ENCODE measurements at places on chromosomes 6 and 20. TPM values are rescaled to one million over a fixed set of nuclear protein-coding genes. Genes with fewer than 3 reads are reported as not detected.
A peak's percentile ranks its signal among the peaks of the same experiment; 100 is the strongest.

- no peak for DNase-seq
These were observed at the start of gene NKX2-4 for GRCh38 chr20:21397341-21398108. Gene NKX2-4, minus strand, starts transcription at chr20:21397526. Its CDS starts 127 bp downstream, at chr20:21397399.

DNA sequence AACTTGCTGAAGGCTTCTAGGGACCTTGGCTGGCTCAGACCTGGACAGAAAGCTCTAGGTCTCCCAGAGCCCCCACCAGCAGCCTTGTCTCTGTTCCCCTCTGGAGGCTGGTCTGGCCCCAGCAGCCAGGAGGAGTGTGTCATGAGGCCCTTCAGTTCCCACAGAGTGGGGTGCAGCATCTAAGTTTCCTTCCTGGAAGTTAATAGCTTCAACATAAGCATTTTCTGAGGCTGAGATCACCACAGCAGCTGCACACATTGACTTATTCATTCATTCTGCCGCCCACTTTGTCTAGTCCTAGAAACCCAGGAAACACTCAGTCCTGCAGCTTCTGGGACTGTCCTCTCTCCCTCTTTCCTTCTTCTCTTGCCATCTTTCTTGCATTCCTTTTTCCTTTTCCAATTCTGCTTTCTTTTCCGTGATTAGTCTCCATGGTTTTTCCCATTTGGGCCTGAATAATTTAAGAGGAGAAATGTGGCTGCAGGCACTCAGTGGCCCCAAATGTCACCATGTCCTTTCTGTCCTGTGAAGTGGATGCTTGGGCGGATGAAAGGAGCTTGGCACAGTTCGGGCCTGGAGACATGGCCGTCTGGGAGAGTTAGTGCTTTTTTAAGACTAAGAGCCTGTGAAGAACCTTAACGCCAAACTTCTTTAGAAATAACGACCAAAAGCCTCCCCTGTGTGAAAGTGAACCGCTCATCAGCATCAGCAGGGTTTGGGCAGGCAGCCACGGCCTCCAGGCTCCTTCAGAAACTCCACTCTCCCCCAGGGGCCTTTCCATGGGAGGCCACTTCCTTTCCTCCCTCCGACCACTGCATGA lies 31.0 kb upstream of the PCMTD2 start:
- no peak for DNase-seq

DNA sequence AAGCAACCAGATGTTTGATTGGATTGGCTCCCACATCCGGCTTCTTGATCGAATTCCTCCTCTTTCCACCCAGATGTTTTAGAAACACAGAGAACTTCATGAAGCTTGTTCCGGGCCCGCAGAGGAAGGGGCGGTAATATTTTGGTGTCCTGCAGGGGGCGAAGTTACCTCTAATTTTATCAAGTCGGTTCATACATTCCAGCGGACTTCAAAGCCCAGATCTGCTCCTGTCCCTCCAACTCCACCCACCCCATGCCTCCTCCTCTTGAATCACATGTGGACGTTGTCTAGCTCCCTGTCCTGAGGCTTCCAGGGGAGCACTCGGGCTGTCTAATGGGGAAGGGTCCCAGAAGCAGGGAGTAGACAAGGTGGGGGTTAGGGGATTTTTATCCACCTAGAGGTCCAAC lies 2.9 kb upstream of the BMP6 start:
- peak; percentile 65 for DNase-seq

- no peak for DNase-seq
These were observed 445.4 kb upstream of the DEFB115 start for GRCh38 chr20:30811885-30812671.

GRCh38 chr6:104896914-104897313 lies 37.2 kb upstream of the HACE1 start:
- DNase-seq = no peak

GRCh38 chr20:56805313-56805712 lies 176.2 kb downstream of the TFAP2C start:
- no peak for DNase-seq

DNA sequence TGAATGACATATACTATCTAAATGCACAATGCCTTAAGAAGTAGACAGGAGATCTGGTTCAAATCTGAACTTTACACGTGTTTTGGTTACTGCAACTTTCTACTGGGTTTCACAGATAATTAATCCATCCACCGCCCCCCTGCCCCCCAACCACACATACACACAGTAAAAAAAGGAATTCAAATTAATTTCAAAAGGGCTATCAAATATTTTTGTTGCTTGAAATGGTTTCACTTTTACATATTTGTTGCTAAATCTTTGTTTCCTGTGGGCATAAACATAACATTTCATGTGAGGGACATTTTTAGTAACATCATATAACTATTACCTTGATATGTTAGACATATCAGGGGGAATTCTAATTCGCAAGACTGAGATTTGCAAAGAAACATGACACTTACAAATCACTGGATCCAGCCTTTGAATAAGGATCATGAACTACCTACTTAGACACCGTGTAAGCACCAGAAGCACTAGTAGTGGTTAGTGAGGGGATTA lies 7.5 kb downstream of the NEDD9 start:
- no peak for DNase-seq

DNA sequence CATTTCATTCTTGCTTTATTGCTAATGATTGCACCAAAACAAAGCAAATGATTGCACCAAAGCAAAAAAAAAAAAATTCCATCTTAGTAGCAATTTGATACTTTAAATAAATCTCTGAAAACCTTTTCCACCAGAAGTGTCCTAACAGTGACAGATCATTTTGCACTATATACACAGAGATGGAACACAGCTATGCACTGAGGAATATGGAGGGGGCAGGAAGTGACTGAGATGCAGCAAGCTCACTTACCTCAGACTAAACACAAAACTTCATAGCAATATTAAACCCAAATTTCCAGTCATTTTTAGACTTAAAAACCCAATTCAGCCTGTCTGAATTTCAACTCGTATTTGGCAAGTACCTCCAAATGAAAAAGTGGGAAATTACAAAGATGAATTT lies 41.2 kb downstream of the HIVEP2 start:
- DNase-seq = no peak

- DNase-seq = no peak
These were observed 587.8 kb downstream of the EPM2A start for GRCh38 chr6:145147559-145147958.

DNA sequence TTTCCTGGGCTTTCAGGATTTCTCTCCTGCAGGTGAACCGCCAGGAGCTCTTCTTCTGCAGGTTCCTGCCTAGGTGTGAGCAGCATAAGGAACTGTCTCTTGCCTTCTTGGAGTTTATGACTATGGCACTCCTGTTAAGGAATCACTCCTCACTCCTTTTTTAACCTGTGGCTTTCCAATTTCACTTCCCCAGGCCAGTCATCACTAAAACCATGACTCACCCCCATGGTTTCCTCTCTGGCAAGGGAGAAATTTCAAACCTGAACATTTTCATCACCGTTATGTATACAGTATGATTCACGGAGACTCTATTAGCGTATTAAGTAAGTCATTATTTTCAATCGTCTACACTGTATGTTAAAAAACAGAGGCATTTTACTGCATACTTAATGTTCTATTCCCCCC lies 78.2 kb upstream of the ARID1B start:
- DNase-seq = no peak

GRCh38 chr6:13004601-13005000 lies 288.0 kb downstream of the PHACTR1 start:
- no peak for DNase-seq

- DNase-seq = no peak
These were observed 932.0 kb downstream of the C6orf118 start for GRCh38 chr6:164377348-164377918.

GRCh38 chr6:146881228-146882181 lies 282.7 kb downstream of the ADGB start:
- DNase-seq = no peak

GRCh38 chr6:44456070-44456965 lies 68.8 kb downstream of the CDC5L start:
- DNase-seq = peak; percentile 49

DNA sequence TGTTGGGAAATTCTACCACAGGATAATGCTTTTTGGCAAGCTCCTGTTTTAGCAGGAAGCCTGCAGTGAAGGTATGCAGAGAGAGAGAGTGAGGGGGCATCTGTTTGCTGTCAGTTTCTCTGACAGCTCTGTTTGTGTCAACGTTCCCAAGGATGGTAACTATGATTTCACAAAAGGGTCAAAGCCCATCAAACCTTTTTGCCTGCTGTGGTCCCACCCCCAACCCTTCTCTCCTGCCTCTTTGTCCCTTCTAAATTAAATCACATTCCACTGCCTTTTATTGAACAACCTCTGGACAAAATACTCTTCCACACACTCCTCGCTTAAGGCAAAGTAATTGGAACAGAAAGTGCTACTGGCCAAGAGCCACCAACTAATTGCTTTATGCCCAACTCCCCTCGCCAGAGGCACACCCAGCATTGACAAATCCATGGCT lies 128.3 kb downstream of the TSHZ2 start:
- DNase-seq = no peak

- no peak for DNase-seq
These were observed 23.2 kb downstream of the CTCFL start for GRCh38 chr20:57501461-57502335.

DNA sequence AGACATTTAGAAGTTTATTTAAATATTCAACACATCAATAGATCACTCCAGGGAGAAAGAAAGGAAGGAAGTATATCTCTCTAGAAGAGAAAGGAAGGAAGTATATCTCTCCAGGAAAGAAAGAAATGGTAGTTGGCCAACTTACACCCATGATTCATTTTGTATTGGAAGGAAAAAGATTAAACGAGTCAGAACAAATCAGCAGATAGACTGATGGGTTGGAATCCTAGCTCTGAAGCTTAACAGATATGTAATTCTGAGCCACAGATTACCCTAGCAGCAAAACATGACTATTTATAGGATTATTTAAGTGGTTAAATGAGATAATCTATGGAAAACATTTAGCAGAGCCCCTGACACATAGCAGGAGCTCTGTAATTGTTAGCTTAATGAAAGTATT lies 27.1 kb downstream of the COL12A1 start:
- DNase-seq = no peak

DNA sequence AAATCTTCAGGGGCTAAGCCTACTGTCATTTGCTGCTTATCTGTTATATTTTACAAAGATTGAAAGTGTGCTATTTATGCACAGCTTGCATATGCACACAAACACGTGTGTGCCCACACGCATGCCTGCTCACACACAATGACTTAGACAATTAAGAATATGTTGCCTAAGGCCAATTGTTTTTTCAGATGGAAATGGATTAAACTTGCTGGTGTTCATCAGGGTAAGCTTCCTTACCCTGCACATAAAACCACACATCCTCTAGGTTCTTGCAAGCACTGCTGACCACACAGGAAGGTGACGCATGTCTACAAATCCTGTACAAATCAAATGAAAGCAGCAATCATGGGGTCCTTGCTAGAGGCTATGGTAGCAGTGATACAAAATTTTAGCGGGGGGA lies 58.4 kb downstream of the GJA10 start:
- DNase-seq = peak; percentile 73

FAM229B gene
- total RNA-seq = 3.4 TPM

NELFE gene
- total RNA-seq = 70.6 TPM

RAMACL gene
- total RNA-seq = 0.23 TPM

All from activated CD4-positive, alpha-beta memory T cell treated with anti-CD3 and anti-CD28 coated beads, Interleukin-2, amount 10 ng/mL, durations not matched to agents 7 days and 5 days (primary cell).